ENCODE measurements at places on chromosomes 12 and 14.

- DNase-seq = no peak
These were observed 89.2 kb downstream of the PDZRN4 start for GRCh38 chr12:41277100-41277945.

- DNase-seq = no peak
These were observed 703.0 kb upstream of the TBX3 start for GRCh38 chr12:115386946-115387345.

DNA sequence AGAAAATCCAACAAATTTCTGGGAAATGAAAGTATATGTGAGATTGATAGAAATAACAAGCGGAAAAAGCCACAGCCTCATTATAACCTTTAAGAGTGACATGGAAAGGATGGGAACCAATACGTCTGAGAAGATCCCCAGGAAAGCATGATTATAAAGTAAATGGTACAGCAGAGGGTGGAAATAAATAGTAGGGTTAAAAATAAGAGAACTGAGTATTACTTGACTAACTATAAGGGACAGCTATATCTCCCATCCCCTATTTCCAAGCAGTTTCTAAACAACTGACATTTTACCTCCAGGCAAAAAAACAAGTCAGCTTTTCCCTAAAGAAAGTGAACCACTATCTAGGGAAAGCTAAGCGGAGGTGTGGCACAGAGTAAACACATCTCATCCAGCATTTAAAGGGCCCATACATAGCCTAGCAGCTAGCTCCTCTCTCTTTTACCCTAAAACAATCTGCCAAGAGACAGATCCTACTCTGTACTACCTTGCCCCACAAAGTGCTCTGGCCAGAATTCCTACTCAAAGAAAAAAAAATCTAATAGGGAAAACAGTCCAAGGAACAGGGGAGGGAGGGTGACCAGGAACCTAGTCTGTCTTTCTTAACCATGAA lies 11.2 kb downstream of the OSBPL8 start:
- DNase-seq = no peak

GRCh38 chr12:62260733-62261683 lies 804 bp downstream of the USP15 start:
- DNase-seq = peak; percentile 31

DNA sequence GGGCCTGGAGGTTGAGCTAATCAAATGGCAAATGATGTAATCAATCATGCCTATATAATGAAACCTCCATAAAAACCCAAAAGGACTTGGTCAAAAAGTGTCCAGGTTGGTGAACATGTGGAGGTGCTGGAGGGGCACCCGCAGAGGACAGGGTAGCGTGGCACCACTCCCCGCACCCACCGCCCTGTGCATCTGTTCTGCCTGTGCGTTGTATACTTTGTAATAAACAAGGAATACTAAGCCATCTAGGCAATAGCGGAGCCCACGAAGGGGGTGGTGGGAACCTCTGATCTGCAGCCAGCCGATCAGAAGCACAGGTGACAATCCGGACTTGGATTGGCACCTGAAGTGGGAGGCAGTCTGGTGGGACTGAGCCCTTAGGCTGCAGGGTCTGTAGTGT lies 75.8 kb upstream of the GPR68 start:
- DNase-seq = no peak

- DNase-seq = no peak
These were observed 51.0 kb upstream of the NCOR2 start for GRCh38 chr12:124618291-124618902.

GRCh38 chr14:37566811-37567371 lies 28.2 kb downstream of the FOXA1 start:
- DNase-seq = no peak

- peak; percentile 26 for DNase-seq
These were observed 645 bp downstream of the FOXA1 start for GRCh38 chr14:37594238-37594970.

Measured in stimulated activated CD8-positive, alpha-beta memory T cell treated with anti-CD3 and anti-CD28 coated beads, Interleukin-15, amount 100 ng/mL, for 48 hours (primary cell).